ENCODE measurements at places on chromosomes 6 and 20.

GRCh38 chr20:58402305-58402704 is 13.3 kb downstream of the VAPB start:
- DNase-seq, result no peak

DNA sequence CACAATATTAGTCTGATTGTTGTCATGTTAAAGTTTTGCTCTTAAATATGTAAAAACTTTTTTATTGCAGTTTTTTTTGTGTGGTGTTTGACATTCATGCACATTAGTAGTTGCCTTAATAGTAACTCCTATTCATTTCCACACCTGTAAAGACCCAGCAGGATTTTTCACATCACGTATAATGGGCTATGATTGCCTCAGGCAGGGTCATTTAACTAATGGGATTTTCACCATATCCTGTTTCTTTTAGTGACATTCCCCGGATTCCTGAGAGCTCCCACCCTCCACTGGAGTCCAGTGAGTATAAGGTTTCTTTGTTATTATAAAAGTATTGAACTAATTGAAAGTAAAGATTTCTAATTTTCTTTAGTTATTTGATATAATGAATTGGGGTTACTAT is 359.2 kb downstream of the RIMS1 start:
- no peak for DNase-seq

- no peak for DNase-seq
Measured at GRCh38 chr6:35850208-35850607, 45.1 kb downstream of the LHFPL5 start.

DNA sequence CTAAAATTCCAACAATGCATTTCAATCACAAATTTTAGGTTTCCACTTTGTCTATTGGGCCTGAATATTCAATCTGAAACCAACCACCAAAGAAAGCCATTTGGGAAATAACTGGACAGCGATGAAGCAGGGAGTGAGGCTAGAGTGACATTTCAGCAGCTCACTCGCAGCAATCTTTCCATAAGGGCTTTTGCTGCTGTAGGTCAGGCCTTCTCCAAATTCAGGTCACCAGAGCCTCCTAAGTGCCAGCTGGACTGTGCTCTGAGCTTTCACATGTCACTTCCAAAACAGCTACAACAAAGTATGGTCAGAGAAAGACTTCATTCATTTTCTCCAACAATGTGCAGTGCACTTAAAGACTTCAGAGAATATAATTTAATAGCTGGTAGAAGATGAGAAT is 194.8 kb downstream of the FRK start:
- no peak for DNase-seq

DNA sequence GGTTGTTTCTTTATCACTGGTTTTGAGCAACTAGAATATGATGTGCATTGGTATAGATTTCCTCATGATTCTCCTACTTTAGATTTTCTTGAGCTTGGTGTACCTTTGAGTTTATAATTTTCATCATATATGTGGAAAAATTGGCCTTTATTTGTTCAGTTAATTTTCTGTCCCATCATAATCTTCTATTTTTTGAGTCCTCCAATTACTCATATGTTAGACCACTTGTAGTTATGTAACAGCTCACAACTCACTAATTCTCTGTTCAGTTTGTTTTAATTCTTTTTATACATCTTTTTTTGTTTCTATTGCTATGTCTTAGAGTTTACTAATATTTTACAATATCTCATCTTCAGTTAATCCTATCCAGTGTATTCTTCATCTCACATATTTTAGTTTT is 81.3 kb upstream of the LAMA2 start:
- no peak for DNase-seq

DNA sequence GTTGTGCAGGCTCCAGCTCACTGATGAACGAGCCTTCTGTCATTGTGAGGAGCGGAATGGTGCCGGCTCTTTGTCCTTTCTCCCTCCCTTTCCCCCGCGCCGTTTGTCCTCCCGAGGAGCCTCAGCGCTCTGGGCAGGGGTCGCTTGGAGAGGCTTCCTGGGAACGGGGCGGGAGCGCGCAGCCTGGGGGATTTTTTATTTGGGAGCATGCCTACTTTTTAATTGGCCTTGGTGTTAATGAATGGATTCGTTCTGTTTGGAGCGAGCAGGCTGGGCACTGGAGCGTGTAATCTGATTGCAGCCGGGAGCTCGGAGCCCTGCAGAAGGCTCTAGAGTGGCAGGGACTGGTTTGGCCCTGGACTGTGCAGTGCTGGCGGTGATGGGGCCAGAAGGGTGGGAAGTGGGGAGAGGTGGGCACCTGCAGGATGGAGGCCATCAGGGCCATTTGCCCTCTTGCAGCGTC is 118.8 kb downstream of the CDH4 start:
- DNase-seq, result no peak

All from coronary artery (tissue), 2 donors.